NCI-H1930 (cell line): ENCODE measurements at places on chromosomes 4 and X.
A peak's percentile ranks its signal among the peaks of the same experiment; 100 is the strongest.

DNA sequence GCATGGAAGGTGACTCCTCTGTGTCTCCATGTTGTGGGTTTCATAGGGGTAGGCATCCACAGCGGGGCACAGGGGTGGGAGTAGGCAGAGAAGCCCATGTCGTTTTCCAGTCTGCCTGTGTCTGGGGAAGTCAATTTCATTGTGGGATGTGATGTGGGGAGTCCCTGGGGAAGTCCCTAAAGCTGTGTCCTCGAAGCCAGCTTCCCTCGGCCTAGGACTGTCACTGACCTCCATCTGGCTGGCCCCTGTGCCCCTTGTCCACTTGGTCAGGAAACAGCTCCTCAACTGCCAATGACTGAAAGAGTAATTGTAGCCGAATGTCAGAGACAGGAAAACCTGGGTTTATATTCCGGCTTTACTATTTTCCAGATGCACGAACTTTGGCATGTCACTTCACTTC lies 109.6 kb downstream of the DRD5 start:
- no peak for DNase-seq

GRCh38 chrX:113195949-113196348 lies 355.3 kb upstream of the AMOT start:
- DNase-seq, result no peak

DNA sequence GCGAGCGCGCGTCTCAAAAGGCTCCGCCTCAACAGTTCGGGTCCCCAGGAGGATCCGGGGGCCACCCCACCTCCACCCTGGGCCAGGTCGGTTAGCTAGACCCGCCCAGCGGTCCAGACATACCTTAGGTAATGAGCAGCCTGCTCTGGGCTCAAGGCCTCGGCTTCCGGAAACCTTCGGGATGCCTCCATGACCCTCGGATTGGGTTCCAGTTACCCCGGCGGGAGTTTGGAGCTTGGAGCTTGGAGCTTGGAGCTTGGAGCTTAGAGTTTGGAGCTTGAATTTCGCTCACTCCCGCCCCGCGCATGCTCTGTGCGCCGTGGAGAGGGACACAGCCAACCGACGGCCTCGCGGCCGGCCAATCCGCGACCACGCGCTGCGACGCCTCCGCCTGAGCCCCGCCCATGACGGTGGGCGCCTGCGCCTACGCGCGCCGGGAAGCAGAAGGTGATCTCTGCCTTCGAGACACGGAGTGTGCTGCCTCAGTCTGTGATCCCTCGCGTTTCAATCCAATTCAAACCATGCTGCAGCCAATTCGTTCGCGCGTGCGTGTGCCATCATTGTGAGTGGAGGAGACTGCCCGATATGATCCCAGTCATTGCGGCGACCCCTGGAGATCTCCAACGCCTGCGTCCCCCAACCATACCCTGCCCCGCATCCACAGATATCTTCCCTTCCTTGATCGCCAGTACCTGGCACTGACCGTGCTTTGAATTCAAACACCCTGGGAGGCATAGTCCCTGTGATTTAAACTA lies at the start of gene ERCC6L:
Gene ERCC6L, minus strand, starts transcription at position 307 of the 755 bp plus-strand sequence. Its CDS starts 116 bp downstream, at position 191.
- DNase-seq, result peak; percentile 61

- no peak for DNase-seq
Observed at GRCh38 chrX:100648458-100649417, 4.7 kb downstream of the SRPX2 start.

- DNase-seq, result no peak
Observed at GRCh38 chr4:144582105-144582850, 63.7 kb upstream of the HHIP start.

DNA sequence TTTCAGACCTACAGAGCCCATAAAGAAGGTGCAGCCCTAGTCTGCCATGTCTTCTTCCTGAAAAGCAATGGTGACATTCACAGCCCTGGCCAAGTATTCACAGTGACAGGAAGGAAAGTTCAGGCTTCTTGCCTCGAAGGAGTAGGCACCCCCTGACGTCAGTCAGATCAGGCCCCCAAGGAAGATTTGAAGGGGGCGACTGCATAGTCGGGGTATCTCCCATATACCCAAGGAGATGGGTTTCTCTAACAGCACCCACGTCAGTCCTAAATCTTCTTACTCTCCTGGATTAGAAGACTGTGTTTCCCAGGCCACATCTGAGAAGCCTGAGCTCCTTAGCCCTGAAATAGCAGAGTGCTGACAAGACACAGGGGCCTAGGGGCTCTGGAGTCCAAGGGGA lies at the start of gene PPEF2:
Gene PPEF2, minus strand, starts transcription at position 101 of the 400 bp plus-strand sequence. CDS start 6,127 bp downstream, outside the sequence.
- DNase-seq, result no peak

GRCh38 chr4:76235915-76236314 lies 15.6 kb upstream of the FAM47E start:
- no peak for DNase-seq

DNA sequence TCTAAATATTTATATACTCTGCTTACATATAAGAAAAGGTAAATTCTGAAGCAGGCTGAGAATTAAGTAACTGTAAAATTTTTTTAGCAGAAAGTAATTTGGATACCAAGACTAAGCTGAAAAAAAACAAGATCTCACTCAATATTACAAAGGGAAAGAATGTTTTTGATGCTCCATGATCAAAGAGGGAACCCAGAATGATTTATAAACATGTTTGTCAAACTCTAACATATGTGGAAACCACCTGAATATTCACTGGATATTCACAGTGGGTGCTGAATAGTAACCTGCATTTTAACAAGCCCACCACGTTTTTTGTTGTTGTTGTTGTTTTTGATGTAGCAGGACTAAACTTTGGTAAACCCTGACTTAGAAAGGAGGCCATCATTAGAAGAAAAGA lies 324.9 kb upstream of the GATB start:
- no peak for DNase-seq

- DNase-seq, result no peak
Observed at GRCh38 chr4:149512501-149512900, 303.1 kb downstream of the IQCM start.

- DNase-seq, result no peak
Observed at GRCh38 chrX:40757058-40757457, 21.7 kb upstream of the MED14 start.

- DNase-seq, result no peak
Observed at GRCh38 chrX:129777218-129778030, 2.3 kb upstream of the SASH3 start.
